Activated naive CD8-positive, alpha-beta T cell treated with anti-CD3 and anti-CD28 coated beads for 36 hours (primary cell): ENCODE measurements at places on chromosomes 12 and 14. TPM values are rescaled to one million over a fixed set of nuclear protein-coding genes. Genes with fewer than 3 reads are reported as not detected.

Gene DNAJC22
- not detected for total RNA-seq

Gene LIN7A
- total RNA-seq: not detected

Gene SLC38A2
- 227 TPM for total RNA-seq

Gene DHRS2
- 10.4 TPM for total RNA-seq

Gene SLC17A8
- total RNA-seq: not detected

Gene AMHR2
- not detected for total RNA-seq

Gene PLEKHA5
- 2.1 TPM for total RNA-seq

DNA sequence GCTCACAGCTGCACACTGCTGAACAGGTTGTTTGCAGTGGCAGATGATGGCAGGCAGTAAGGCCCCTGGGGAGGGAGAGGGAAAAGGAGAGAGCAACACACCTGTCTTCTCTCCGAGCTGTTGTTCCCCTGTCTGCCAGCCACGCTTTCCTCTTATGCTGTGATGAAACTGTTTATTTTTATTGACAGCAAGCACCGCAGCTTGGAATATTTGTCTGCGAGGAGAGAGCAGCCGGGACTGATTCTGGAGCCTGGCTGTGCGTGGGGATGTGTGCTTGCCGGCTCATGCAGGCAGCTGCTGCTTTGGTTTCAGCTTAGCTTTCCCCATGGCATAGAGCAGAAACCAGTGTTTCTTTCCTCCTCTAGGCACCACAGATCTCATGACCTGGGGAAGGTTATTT, 58.7 kb upstream of the KCNA5 start:
- no peaks in the 10 kb centered on the region for H3K4me1 ChIP-seq
- peaks cover 16% of the 10 kb centered on the region for H3K27me3 ChIP-seq
- no peak for DNase-seq
- H3K27ac ChIP-seq: no peak overlapping the region
- H3K36me3 ChIP-seq: no peaks in the 10 kb centered on the region

- H3K4me3 ChIP-seq: no peak overlapping the region
- no peaks in the 10 kb centered on the region for H3K27me3 ChIP-seq
- H3K27ac ChIP-seq: no peak overlapping the region
- peaks cover 4% of the 10 kb centered on the region for H3K36me3 ChIP-seq
- H3K4me1 ChIP-seq: no peaks in the 10 kb centered on the region
- no peak for DNase-seq
Observed at GRCh38 chr12:131397493-131398181, 313.3 kb upstream of the SFSWAP start.

DNA sequence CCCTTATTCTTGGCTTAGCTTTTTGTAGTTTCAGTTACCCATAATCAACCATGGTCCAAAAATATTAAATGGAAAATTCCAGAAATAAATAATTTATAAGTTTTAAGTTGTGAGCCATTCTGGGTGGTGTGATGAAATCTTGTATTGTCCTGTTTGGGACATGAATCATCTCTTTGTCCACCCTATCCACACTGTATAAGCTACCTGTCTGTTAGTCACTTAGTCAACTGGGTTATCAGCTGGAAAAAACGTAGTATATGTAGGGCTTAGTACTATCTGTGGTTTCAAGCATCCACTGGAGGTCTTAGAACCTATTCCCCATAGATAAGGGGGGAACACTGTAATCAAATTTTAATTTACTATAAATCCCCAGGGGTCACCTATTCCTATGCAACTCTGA, 52.7 kb downstream of the NKX2-1 start:
- H3K4me1 ChIP-seq: no peaks in the 10 kb centered on the region
- H3K4me3 ChIP-seq: no peak overlapping the region
- H3K27ac ChIP-seq: no peak overlapping the region
- no peak for DNase-seq

- no peak overlapping the region for H3K4me3 ChIP-seq
- H3K27ac ChIP-seq: no peak overlapping the region
- peaks cover 23% of the 10 kb centered on the region for H3K4me1 ChIP-seq
- no peak for DNase-seq
Observed at GRCh38 chr14:61174987-61175386, 106.2 kb downstream of the TMEM30B start.

- peaks cover 8% of the 10 kb centered on the region for H3K36me3 ChIP-seq
- H3K4me3 ChIP-seq: no peak overlapping the region
- H3K27ac ChIP-seq: no peak overlapping the region
- DNase-seq: no peak
Observed at GRCh38 chr14:36666416-36667206, 5.0 kb downstream of the PAX9 start.

- H3K27ac ChIP-seq: no peak overlapping the region
- DNase-seq: no peak
- H3K27me3 ChIP-seq: no peaks in the 10 kb centered on the region
- no peak overlapping the region for H3K4me3 ChIP-seq
- H3K4me1 ChIP-seq: no peaks in the 10 kb centered on the region
Observed at GRCh38 chr12:99282086-99282485, 365.5 kb upstream of the GARIN6 start.

DNA sequence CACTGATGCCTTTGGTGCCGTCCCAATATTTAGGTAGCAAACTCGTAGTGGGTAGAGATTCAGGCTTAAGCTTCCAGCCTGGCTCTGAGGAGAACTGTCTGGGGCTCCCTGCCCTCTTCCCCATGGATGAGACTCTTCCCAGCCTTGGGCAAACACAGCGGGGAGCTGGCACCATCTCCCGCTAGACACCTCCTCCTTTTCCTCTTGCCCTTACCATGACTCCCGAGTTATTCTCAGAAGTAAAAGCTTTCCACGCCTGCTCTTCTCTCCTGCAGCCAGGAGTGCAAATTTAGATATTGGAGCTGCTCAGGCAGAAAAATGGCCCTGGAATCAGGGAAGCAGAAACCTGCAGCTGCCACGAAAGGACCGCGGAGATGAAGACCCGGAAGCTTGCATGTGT, 45.6 kb upstream of the RBM19 start:
- DNase-seq: no peak
- H3K4me3 ChIP-seq: no peak overlapping the region
- no peaks in the 10 kb centered on the region for H3K36me3 ChIP-seq
- peaks cover 19% of the 10 kb centered on the region for H3K27me3 ChIP-seq

DNA sequence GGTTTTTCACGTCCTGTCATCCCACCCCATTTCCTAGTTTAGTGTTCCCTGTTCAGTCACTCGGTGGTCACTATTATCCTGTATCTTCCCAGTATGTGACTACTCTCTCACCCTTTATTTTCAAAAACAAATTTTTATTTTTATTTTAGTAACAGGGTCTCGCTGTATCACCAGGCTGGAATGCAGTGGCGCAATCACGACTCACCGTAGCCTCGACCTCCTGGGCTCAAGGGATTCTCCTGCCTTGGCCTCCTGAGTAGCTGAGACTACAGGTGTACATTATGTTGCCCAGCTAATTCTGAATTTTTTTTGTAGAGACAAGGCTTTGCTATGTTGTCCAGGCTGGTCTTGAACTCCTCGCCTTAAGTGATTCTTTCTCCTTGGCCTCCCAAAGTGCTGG, 20.1 kb upstream of the PRICKLE1 start:
- H3K27ac ChIP-seq: no peak overlapping the region
- H3K4me3 ChIP-seq: no peak overlapping the region
- H3K4me1 ChIP-seq: no peaks in the 10 kb centered on the region
- peaks cover 14% of the 10 kb centered on the region for H3K27me3 ChIP-seq
- no peaks in the 10 kb centered on the region for H3K36me3 ChIP-seq
- DNase-seq: no peak

GRCh38 chr14:105491366-105491973, 424 bp downstream of the TEDC1 start:
- H3K27ac ChIP-seq: peak overlapping the region; percentile 90
- H3K36me3 ChIP-seq: no peaks in the 10 kb centered on the region
- peak overlapping the region; percentile 79 for H3K4me3 ChIP-seq
- peak; percentile 88 for DNase-seq
- H3K4me1 ChIP-seq: peaks cover 19% of the 10 kb centered on the region

- H3K4me3 ChIP-seq: no peak overlapping the region
- peak overlapping the region; percentile 86 for H3K27ac ChIP-seq
- peaks cover 43% of the 10 kb centered on the region for H3K4me1 ChIP-seq
- no peak for DNase-seq
- no peaks in the 10 kb centered on the region for H3K27me3 ChIP-seq
Observed at GRCh38 chr12:119674560-119674959, 6.6 kb downstream of the PRKAB1 start.
